Activated naive CD8-positive, alpha-beta T cell treated with anti-CD3 and anti-CD28 coated beads, Interleukin-2, amount 10 ng/mL, durations not matched to agents 7 days and 5 days (primary cell): ENCODE measurements at places on chromosomes 12 and 14. TPM values are rescaled to one million over a fixed set of nuclear protein-coding genes. Genes with fewer than 3 reads are reported as not detected.

Gene MYO1H
- total RNA-seq: not detected

Gene SMCO2
- not detected for total RNA-seq

Gene TMEM179
- total RNA-seq: not detected

Gene SLC7A8
- 3.1 TPM for total RNA-seq

Gene ACSM4
- not detected for total RNA-seq

Gene C14orf132
- 1.7 TPM for total RNA-seq

Gene FGF23
- not detected for total RNA-seq

Gene MSI1
- not detected for total RNA-seq

Gene PGF
- total RNA-seq: not detected

Gene CLEC2A
- total RNA-seq: not detected

Gene PLEKHG3
- 5.5 TPM for total RNA-seq

Gene SPATA7
- total RNA-seq: 2.9 TPM

Gene CCDC38
- total RNA-seq: 0.19 TPM

Gene MGP
- total RNA-seq: 0.60 TPM

Gene CAPZA3
- not detected for total RNA-seq

Gene CDCA3
- total RNA-seq: 76.7 TPM

Gene TPPP2
- total RNA-seq: not detected

Gene TAS2R20
- total RNA-seq: 1.2 TPM

Gene CCDC88C
- 209 TPM for total RNA-seq

Gene PROX2
- total RNA-seq: 0.69 TPM

Gene EML5
- 2.2 TPM for total RNA-seq

Gene RAB35
- total RNA-seq: 57.1 TPM

Gene TMEM263
- total RNA-seq: 28.5 TPM

Gene PALS1
- 10.2 TPM for total RNA-seq

Gene BDKRB1
- total RNA-seq: not detected

Gene P2RX7
- total RNA-seq: 6.6 TPM

Gene CHMP4A
- total RNA-seq: 93.6 TPM

Gene AMIGO2
- 20.2 TPM for total RNA-seq

Gene TMEM63C
- total RNA-seq: 0.48 TPM

Gene OAS1
- 141 TPM for total RNA-seq

Gene PRIMA1
- not detected for total RNA-seq

Gene ZDHHC22
- total RNA-seq: not detected

Gene TAS2R42
- not detected for total RNA-seq

Gene TAS2R8
- not detected for total RNA-seq
